IPS-NIHi11 (cell line): ENCODE measurements at places on chromosomes 7 and 10.

GRCh38 chr10:7558036-7558435 lies 108.7 kb downstream of the ITIH5 start:
- DNase-seq: no peak

DNA sequence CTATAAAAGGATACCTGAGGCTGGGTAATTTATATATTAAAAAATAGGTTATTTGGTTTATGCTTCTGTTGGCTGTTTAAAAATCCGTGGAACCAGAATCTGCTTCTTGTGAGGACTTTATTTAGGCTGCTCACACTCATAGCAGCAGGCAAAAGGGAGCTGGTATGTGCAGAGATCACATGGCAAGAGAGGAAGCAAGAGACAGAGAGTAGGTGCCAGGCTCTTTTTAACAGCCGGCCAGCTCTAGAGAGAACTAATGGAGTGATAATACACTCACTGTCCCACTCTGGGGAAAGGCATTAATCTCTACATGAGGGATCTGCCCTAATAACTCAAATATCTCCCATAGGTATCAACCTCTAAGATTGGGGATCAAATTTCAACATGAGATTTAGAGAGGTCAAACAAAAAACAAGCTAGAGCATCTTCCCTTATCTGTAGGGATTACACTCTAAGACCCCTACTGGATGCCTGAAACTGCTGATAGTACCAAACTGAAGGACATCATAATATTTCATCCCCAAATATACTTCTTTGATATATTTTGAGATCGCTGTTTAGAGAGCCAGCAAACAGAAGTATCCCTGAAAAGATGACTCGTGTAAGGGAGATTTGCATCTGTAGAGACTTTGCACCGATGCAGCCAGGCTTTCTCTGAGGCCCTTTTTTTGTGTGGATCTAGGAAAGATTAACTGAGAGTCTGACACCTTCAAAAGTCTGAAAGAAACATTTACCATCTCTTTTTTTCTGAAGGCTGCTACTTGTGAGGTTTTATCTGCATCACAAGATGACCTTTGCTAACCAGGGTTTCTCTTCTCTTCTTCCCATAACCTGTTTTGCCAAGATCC lies 717.0 kb upstream of the MBL2 start:
- DNase-seq: no peak

DNA sequence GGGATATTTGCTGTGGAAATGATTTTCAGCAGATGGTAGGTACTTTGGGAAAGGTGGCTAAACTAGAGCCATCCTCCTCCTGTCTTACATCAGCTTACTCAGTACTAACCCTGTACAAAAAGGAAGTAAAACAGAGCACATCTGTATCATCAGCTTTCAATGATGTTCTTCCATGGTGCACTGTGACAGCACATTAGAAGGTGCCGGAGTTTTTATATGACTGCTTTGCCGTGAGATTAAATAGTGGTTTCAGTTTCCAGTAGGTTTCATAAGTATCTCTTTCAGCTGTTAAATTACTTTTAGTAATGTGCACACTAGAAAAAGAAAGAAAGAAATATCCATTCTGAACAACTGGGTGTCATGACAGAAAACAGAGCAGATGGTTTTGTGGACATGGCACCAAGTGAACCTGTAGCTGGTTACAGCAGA lies 86.5 kb downstream of the ARID5B start:
- DNase-seq: no peak

- DNase-seq: no peak
Measured at GRCh38 chr7:9945857-9946256, 1027.8 kb upstream of the PHF14 start.

DNA sequence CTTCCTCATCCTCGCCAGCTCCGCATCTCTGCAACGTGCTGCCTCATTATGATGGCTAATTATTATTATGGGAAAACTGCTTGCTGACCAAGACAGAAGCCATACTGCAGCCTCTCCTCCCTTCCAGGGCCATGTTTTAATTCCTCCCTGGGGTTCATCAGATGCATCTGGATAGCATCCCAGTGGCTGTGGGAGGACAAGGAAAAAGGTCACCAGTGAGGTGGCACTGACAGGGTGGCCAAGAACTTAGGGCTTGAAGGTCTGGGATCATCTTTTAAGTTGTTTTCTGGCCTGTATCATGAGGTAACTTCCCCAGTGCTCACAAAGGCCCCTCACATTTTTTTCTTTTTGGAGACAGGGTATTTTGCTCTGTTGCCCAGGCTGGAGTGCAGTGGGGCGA lies 39.6 kb downstream of the KCNH2 start:
- DNase-seq: no peak

DNA sequence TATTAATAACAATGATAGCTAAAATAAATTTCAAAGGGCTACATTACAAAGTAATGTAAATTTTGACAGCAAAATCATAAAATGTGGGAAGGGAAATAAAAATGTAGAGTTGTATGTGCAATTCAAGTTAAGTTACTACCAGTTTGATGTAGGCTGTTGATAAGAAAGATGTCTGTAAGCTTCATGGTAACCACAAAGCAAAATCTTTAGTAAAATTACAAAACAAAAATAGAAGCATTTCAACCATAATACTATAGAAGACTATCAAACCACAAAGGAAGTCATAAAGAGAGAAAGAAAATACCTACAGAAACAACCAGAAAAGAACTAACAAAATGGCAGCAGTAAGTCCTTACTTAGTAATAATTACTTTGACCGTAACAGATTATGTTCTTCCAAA lies 99.1 kb downstream of the C7orf25 start:
- DNase-seq: no peak

GRCh38 chr7:92916770-92917224 lies 80.4 kb upstream of the CDK6 start:
- DNase-seq: peak; percentile 21

DNA sequence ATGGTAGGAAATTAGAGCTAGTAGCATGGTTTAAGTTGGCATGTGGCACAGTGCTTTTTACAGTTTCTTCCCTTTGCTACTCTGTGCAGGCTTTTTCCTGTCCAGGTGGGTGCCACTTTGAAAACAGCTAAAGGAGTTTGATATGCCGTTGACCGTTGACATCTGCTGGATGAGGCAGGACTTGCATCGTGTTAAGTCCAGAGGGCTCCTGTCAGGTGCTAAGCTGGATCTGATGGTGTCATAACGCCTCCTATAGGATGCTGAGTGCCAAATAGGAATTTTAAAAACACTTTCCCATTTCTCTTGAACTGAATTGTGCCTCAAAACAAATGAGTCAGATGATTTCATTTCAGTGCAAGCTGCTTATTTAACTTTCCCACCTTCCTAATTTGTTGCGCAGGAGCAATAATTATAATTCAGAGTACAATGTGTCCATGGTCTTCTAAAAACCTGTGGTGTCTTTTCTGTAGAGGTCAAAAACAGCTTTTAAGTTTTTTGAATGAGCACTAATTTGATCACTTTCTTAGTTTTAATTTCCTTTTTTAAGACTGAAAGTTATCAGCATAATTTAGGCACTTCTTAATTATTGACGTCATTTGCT lies 178.3 kb downstream of the CDCA7L start:
- peak; percentile 78 for DNase-seq

- peak; percentile 53 for DNase-seq
Measured at GRCh38 chr7:102208826-102209225, 77.8 kb upstream of the SH2B2 start.

- peak; percentile 22 for DNase-seq
Measured at GRCh38 chr7:92135052-92135889, 994 bp upstream of the CYP51A1 start.

- DNase-seq: peak; percentile 67
Measured at GRCh38 chr7:31443457-31443856, 70.4 kb upstream of the ITPRID1 start.

- DNase-seq: peak; percentile 72
Measured at GRCh38 chr10:74081192-74081803, 69.3 kb downstream of the AP3M1 start.
